GF-D8 (cell line): ENCODE measurements at places on chromosomes 1 and 21.
A peak's percentile ranks its signal among the peaks of the same experiment; 100 is the strongest.

DNA sequence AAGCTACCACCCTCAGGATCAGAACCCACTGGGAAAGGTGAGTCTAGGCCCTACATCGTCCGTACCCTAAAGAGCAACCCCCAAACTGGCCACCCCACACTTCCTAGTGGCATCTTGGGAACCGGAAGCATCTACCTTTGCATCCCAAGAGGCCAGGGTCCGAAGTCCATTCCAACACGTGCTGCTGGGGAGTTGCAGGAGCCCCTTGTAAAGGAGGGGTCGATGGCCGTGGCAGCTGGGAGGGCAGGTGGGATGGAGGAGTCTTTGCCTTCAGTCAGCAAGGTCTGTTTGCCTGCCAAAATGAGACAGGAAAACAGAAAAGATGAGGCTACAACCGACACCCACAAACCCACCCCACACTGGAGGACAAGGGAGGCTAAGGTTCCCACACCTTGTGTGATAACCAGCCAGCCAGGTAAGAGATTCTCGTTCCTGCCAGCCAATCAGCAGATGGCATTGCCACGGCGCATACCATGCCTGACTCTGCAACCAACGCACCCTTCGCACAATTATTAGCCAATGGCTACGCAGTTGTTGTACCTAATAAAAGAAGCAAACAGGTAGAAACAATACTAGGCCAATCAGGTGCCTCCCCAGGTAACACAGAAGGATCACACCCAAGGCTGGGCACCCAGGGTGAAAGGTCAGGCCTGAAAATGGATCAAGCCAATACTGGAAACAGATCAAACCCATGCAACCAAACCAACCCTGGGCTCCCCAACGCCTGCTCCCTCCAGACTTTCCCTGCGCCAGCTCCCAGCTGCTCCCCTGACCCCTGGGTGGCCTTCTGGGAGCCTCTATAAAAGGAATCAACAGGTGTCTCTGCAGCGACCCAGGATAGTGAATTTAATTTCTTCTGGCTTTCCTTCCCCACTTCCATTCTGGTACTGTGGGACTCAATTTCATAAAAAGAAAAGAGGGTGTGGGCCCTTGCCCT lies 35.6 kb downstream of the CASZ1 start:
- no peak for DNase-seq

DNA sequence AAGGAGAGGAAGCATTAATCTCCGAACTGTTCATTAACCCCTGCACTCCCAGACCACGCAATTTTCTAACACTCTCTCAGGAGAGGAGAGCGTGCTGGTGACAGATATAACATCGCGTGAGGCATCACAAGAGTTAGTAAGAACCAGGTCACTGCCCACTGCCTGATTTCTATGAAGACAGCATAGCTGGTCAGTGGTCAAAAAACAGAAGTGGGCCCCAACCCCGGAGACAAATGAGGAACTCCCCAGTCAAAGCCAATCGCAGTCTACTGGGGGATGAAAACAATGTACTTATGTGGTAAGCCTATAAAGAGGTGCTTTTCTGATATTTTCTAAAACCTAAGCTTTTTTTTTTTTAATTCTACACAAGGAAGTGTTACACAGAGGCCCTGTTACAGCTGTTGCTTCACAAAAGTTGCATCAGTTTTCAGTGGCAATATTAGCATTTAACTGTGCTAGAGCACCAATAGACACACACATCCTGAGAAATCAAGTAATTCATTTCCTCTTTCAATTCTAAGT lies 231.8 kb upstream of the IRF2BP2 start:
- DNase-seq, result peak; percentile 87

DNA sequence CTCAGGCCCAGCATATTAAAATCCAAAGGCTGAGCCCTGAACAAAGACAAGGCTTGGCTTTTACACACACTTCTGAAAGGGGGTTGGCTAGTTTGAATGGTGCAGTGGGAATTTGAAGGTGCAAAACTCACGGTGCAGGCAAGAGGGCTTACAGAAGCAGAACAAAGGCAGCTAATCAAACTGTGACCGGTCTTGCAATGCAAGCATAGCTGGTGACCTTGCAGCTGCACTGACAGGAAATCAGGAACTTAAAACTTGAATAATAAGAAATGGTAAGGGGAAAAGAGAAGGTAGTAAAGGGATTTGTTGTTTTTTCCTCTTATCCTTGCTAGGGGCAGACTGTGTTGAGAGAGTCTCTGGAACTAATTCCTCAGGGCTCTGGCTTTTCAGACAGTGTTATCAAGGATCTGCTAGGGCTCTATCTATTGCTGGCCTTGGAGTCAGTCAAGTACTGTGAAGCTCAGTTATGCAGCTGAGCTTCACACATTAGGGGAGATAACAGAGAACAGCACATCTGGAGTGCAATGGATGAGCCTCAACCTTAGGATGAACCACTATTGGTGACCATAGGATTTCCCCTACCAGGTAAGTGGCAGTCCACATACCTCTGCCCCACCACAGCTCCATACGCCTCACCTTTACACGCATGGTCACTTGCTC lies 97.6 kb downstream of the PPIAL4G start:
- no peak for DNase-seq

DNA sequence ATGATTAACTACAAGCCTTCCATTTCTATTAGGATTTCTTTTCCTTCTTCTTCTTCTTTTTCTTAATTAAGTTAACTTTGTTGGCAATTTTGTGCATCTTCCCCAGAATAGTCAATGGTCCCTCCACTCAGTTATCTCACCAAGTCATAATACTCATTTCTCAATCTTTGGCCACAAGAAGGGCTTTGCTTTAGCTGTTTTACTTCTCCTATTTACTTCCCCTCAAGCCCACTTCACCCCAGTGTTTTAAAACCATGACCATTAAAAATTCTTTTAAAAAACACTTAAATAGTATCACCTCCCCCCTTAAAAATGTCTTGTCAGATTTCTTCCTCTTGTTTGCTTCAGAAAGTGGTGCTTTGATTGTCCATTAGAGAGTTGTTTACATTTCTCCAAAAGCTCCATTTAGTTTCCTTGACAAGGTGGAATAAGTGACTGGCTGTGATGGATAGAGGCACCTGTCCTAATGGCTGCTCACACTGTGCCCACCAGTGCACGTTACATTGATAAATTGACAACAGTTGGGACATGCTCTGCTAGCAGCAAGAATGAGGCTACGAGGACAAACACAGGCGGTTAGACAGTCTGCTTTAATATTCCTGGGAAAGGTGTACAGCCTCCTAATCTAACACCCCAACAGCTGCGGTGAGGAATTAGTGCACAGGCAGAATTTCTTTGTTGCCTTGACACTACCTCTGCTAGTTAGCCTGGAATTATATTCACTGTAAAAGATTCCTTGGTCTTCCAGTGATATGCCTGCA lies 354.7 kb downstream of the LMO4 start:
- DNase-seq, result no peak

DNA sequence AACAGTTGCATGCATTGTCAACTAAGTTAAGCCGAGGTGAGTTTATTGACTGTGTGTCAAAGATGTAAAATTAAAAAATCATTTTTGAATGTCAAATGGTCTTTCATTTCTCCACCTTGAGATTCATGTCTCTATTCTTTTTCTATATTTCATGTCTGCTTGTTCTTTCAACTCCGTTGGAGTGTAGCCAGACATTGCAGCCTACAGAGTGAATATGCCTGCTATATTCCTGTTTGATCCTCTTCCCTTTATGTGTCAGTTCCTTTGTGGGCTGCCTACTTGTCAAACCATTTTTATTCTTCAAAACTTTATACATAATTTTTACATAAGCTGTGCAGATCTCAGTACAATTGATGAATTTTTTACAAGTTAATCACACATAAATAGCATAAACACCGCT lies 1325.8 kb upstream of the PRMT6 start:
- no peak for DNase-seq

DNA sequence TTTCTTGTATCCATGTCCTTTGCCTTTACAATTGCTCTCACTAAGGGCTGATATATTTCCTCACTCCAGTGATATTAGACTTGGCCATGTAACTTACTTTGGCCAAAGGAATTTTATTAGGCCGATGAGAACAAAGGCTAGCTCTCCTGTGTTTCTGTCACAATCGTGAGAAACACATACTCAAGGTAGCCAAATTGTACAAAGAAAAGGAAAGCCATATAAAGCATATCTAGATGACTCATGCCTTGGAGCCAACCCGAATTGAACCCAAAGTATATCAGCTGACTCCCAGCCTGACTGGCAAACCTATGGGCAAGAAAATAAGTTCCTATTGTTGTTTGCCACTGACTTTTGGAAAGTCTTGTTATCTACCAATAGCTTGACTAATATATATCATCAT lies 371.7 kb upstream of the LRRC7 start:
- no peak for DNase-seq

DNA sequence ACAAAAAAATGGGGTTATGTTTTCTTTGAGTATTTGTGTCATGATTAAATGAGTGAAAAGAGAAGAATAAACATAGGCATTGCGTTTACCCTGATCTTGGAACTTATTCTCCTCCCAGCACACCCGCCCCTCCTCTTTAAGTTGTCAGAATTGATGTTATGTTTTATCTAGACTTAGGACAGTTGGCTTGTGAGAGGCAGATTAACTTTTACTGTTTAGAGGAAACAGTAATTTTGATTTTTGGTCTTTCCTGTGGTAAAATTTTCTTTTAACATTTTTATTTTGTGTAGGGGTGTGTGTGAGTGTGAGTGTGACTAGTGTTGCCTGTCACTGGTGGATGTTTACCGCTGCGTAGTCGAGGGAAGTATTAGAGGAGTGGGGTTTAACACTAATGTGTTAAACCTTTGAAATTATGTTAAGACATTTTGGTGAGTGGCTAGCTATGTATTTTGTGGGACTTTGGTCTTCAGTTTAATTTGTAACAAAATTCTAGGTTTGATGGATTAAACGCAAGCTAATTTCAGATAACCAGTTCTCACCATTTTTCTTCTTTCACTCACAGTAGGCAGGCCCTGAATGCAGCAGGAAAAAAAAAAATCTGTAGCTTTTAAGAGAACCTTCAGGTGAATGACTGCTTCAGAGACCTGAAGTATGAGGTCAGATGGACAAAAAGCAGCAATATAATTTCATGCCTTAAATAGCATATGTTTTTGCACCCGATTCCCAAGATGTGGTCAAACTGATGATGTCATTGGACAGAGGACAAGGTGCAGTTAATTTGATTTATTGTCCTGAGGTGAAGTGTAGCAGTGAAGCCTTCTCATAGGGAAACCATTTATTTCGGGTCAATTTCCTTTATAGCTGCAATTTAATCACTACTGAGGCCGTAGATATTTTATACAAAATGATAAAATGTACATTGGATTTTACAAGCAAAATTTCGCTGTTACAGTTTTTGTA lies 2.7 kb downstream of the POU2F1 start:
- no peak for DNase-seq

DNA sequence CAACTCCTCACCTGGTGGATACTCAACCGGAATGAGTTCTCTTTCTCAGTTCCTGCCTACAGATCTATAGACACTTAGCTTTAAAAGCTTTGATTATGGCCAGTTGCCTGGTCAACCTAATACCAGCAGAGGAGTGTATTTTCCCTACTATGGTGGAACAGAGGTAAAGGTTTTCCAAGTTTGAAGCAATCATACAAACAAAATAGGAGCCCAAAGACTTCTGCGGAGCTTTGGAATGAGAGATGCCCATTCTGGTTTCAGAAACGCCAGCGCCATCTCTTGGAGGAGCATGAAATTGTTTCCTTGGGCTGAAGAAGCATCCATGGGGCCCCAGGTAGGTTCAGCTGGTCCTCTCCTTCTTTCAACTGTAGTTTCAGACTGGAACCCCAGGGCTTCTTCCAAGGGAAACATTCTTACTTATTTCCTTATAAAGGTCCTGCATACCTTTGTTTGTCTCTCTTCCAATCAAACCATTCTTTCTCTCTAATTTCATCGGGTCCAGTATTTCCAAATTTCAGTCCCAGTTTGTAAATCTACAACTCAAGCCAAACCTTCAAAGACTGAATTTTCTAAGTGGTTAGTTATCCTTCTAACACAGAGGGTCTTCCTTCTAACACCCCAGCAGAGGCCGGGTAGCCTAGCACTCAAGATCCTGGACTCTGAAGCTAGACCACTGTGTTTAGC lies 95.9 kb downstream of the KCNJ15 start:
- DNase-seq, result no peak

DNA sequence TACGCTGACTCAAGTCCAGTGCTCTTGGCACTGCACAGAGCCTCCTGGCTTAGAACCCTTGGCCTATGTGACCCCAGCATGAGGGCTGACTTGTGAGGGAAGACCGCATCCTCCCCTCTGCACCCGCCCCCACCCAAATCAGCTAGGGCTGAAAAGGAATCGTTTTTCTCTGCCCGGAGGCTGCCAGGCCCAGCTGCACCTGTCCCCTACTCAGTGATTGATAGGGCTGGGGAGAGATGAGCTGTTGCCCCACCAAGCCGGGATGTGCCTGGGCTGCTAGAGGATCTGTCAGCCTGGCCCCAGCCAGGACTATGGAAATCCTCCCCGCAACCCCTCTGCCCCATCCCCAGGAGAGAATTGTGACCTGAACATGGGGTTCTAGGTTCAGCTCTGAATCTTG lies 20.6 kb downstream of the MYOG start:
- no peak for DNase-seq

- no peak for DNase-seq
Observed at GRCh38 chr1:214808845-214809460, 206.0 kb downstream of the CENPF start.

GRCh38 chr1:154747740-154748404 lies 122.2 kb downstream of the KCNN3 start:
- peak; percentile 53 for DNase-seq

GRCh38 chr21:16159213-16159970 lies 429.6 kb downstream of the USP25 start:
- DNase-seq, result no peak

DNA sequence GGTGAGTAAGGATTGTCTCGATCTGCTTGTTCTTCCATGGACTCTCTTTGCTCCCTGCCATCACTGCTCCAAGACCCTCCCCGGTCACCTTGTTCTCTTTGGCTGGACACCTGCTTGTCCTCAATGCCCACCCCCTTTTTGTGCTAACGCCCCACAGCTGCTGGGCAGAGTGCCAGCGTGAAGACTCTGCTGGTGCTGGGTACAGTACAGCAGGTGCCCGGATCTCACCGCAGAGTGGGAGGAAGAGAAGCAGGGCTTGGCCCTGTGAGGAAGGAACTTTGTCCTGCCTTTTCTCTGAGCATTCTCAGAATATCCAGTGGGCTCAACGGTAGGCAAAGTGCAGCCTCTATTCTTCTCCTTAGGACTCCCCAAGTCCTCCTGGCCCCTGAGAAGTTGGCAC lies 90.1 kb downstream of the PLXNA2 start:
- no peak for DNase-seq

DNA sequence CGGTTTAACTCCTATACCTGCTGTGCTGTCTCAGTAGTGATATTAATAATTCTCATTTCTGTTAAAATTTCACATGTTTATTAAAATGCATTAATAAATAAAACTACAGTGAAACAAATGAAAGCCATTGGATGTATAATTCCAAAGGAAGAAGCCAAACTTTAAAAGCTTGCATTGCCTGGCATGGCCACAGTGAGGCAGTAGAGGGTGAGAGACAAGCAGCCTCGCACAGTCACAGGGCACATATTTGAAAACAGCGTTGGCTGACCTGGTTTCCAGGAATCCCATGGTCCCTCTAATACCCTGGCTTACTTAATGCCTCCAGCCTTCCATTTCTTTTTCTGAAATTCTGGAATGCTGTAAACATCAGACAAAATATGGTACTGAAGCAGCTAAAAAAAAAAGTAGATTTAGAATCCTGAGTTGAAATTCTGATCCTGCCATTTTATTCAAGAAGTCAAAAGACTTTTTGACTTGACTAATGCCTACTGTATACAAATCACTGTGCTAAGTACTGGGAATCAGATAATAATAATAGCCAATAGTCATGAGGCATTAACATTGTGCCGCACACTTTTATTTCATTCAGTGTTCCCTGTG lies 6.7 kb upstream of the RNASEL start:
- no peak for DNase-seq

GRCh38 chr1:34053660-34054059 lies 111.4 kb downstream of the CSMD2 start:
- no peak for DNase-seq

GRCh38 chr1:9203511-9203982 lies 31.0 kb upstream of the H6PD start:
- no peak for DNase-seq
